ENCODE measurements at places on chromosomes 7 and 10.

DNA sequence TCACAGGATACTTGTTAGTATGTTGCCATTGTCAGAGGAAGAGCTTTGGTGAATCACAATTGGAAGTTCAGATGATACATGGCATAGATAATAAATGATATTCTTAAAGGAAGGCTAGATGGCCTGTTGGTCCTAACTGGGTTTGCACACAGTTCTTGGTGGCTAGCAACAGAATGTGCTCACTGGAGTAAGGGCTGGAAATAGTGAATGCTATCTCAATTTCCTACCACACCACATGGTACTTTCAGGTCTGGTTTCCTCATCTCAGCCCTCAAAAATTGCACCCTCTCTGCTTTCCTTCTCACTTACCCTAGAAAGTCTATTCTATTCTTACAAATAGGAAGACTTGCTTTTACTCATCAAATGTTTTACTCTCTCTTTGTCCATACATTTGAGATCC, 622.5 kb downstream of the ANKRD7 start:
- no peak for DNase-seq

DNA sequence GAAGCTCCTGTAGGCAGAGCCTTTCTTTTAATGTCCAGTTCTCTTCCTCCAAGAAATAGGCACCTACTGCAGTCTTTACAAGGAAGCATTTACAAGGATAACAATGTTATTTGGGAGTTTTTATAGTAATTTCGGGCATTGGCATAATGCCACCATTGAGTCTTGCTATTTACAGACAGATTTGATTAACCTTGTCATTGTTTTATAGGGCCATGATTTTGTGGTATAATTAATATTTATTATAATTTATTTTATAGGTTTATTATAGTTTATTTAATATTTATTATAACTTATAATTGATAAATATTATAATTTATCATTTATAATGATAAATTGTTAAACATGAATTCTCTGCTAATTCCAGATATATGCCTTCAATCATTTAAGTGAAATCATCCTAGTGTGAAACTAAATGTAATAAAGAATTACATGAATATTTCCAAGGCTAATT, 573 bp upstream of the POT1 start:
- DNase-seq, result no peak

DNA sequence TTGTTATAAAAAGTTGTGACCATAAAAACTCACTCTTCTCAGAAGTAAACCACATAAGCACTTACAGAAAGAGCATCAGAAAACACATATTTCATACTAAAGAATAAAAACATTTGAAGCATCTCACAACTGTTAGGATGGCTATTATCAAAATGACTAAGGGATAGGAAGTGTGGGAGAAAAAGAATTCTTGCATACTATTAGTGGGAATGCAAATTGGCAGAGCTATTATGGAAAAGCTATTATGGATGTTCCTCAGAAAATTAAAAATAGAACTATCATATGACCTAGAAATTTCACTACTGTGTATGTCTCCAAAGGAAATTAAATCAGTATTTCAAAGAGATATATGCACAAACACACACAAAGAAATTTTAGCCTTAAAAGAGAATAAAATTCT, 25.2 kb upstream of the POT1 start:
- DNase-seq, result no peak

DNA sequence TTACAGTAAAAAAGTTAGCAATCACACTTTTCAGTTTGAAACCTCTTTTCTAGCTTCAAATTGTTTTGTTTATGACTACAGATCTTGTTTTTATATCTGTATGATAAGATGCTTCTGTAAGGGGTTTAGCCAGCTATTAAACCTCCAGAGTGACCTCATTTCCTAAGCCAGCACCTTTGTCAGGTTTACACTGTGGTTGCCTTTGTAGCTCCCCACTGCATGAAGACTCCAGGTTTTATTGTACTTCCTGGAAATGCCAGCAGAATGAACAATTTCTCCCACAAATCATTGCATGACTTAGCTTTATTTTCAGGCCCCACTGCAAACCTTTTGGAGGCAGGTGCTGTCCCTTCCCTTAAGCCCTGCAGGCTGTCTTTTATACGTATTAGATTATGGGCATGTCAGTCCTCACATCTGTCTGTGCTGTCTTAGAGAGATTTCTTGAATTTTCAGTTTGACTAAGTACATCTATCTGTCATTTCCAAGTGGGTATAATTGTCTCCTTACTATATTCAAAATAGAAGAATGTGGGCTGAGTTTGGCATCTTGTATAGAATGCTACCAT, 8.2 kb upstream of the AGR3 start:
- DNase-seq, result no peak
